ENCODE measurements at places on chromosomes 13 and 19. TPM values are rescaled to one million over a fixed set of nuclear protein-coding genes. Genes with fewer than 3 reads are reported as not detected.

The HRC gene
- not detected for total RNA-seq

The CRLF1 gene
- total RNA-seq, result not detected

The ZNF44 gene
- total RNA-seq, result 9.7 TPM

The CD79A gene
- total RNA-seq, result 4.1 TPM

The PSG6 gene
- total RNA-seq, result not detected

The BCL3 gene
- 56.3 TPM for total RNA-seq
